ENCODE measurements at places on chromosomes 2 and 18.

GRCh38 chr18:68316636-68317035, 398.3 kb downstream of the TMX3 start:
- no peak for DNase-seq

DNA sequence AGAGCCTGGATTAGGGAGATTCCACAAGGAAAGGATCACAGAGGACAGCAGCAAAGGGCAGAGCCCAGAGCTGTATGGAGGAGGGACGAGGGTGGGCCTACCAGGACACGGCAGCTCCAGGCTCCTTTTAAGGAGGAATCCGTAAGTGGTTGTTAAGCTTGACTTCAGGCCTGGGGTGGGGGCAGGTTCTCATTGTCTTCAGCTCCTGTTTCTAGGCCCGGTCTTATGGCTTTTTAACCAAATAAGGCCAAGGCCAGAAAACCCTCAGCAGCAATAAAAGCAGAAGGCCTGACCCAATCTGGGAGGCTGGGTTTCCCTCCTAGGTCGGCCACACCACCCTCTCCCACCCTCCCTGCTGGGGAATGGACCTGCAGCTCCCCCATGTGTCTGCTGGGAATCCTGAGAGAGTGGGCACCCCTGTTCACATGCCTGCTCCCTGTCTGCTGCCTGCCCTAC, 111.2 kb downstream of the PLB1 start:
- no peak for DNase-seq

- DNase-seq, result no peak
These were observed 1004.1 kb upstream of the NRXN1 start for GRCh38 chr2:52036024-52036423.

DNA sequence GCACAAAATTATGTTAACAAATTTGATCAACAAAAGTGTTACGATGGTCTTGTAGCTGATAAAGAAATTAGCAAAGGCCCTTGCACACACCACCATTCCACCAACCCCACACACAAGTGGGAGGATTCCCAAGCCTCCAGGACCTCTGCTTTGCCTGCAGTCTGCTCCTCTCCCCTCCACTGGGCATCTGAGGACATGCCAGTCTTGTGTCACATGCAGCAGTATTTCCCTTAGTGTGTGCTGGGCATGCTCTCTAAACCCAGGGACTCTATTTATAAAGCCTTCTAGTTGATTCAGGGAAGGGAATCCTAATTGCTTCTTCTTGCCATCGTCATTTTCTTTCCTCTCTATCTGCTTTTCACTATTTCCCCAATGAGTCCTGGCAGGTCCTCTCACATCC, 53.3 kb downstream of the KCTD18 start:
- DNase-seq, result peak; percentile 33

DNA sequence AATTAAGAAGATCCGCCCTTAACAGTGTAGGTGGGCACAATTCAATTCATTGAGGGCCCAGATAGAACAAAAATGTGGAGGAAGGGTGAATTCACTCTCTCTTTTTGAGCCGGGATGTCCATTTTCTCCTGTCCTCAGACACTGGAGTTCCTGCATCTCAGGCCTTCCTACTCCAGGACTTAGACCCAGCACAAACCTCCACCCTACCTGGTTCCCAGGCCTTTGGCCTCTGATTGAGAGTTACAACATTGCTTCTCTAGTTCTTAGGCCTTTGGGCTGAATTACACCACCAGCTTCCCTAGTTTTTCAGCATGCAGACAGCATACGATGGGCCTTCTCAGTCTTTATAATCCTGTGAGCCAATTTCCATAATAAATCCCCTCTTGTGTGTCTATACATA, 87.8 kb upstream of the TMEM17 start:
- no peak for DNase-seq
